ENCODE measurements at places on chromosomes 2 and 18. TPM values are rescaled to one million over a fixed set of nuclear protein-coding genes. Genes with fewer than 3 reads are reported as not detected.

DNA sequence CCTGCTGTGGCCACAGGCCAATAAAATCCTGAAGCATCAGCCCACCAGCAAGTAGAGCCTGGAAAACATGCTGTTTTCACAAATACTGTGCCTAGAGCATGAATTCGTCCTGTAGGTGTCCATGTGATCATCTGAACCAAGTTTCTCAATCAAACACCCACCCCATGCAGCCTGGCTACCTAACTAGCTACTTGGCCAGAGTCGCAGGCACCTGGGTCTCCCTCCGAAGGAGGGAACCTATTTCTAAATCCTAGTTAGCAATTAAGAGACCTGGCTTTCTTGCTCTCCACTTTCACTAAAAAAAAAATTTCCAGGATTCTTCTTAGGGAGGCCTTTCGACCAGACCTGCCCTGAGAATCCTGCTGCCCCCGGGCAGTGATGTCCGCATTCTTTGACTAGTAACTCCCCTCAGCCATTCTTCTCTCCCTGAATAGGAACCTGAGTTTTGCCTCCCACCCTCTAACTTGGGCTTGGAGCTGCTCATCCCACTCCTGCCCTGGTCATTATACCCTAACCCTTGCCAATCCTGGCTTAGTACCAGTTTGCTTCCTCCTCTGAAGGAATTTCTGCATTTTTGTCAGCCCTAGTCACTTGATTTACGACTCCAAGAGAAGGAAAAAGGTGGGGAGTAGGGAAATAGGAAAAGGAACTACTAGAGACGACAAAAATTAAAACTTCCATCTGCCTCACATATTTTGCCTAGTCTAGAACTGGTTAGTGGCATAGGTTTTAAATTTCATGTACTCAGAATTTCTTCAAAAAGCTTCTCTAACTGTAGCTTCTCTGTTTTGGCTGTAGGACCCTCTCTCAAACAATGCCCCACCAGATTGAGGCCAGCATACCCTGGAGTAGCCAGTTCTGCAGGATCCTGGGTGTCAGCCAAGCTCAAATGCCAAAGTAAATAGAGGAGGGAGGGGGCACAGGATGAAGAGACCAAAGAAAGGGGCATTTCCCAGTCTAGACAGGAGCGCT is 25.4 kb upstream of the TANK start:
- no peak for DNase-seq
- H3K27ac ChIP-seq = no peak overlapping the region
- H3K27me3 ChIP-seq = no peaks in the 10 kb centered on the region
- no peak overlapping the region for H3K4me3 ChIP-seq
- no peaks in the 10 kb centered on the region for H3K36me3 ChIP-seq
- peaks cover 48% of the 10 kb centered on the region for H3K4me1 ChIP-seq

Gene TP53I3
- total RNA-seq = 11.3 TPM

Gene DSC2
- total RNA-seq = 2.1 TPM

Gene CPLX4
- not detected for total RNA-seq

DNA sequence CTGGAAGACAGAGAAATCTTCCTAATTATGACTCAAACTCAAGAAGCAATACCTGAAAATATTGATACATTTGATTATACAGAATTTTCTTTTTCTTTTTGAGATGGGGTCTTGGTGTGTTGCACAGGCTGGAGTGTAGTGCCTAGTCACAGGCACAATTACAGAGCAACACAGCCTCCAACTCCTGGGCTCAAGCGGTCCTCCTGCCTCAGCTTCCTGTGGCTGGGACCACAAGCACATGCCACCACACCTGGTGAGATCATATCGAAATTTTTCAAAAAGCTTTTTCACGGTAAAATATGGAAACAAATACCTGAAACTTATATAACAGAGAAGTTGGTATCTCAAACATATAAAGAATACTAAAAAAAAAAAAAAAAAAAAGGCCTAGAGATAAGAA is 27.9 kb downstream of the TGFBRAP1 start:
- no peaks in the 10 kb centered on the region for H3K27me3 ChIP-seq
- peaks cover 24% of the 10 kb centered on the region for H3K36me3 ChIP-seq
- no peak overlapping the region for H3K4me3 ChIP-seq
- H3K27ac ChIP-seq = no peak overlapping the region
- DNase-seq = no peak

DNA sequence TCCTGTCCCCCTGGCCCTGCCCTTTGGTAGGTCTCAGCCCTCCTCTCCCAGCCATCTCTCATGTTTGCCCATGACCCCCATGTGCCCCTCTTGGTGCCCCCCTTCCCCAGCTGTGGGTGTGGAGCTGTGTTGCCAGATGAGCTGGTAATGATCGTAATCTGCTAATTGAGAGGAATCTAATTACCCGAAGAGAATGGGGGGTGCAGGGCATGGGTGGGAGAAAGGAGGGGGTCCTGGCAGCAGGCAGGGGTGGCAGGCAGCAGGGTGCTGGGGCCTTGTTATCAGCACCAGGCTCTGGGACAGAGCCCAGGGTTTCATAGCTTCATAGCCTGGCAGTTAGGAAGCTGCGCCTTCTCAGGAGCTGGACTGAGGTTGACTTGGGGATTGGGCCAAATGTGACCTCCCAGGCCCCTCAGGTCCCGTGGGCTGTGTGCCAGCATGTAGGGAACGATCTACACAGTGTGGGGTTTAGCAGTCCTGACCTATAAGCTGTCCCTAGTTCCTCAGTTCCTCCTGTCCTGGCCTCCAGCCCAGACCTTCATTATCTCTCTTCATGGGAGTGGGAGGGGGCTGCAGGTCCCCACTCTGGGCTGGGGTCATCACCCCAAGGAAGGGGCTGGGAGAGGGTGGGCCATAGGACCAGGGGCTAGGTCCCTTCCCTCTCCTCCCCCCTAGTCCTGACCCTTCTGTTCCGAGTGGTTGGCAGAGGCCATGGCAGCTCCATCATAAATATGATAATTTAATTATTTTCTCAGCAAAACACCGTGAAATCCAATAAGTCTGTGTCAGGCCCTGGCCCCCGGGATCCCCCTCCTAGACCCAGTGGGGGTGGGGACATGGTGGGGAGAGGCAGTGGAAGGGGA is 6.5 kb upstream of the ASIC4 start:
- H3K4me3 ChIP-seq = no peak overlapping the region
- H3K36me3 ChIP-seq = peaks cover 20% of the 10 kb centered on the region
- H3K27me3 ChIP-seq = no peaks in the 10 kb centered on the region
- DNase-seq = no peak
- peaks cover 26% of the 10 kb centered on the region for H3K4me1 ChIP-seq

GRCh38 chr18:24734058-24734457 is 273.6 kb downstream of the HRH4 start:
- no peaks in the 10 kb centered on the region for H3K4me1 ChIP-seq
- H3K36me3 ChIP-seq = no peaks in the 10 kb centered on the region
- no peaks in the 10 kb centered on the region for H3K27me3 ChIP-seq
- no peak overlapping the region for H3K4me3 ChIP-seq
- no peak overlapping the region for H3K27ac ChIP-seq

DNA sequence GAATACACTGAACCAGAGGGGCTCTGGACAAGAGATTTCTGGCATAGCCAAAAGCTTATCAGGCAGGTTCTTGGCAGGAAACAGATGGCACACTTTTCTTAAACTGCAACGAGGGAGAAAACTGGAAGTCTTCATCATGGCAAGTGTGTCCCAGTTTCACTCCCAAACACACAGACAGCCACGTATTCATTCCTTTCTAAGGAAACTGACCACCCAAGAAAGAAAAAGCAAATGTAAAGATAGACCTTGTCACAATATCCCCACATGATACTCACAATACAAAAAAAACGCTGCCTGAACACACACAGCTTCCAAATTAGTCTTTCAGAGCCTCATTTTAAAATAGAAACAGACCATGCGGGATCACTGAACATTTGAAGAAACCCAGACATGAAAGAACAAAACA is 40.6 kb upstream of the RTTN start:
- H3K27ac ChIP-seq = no peak overlapping the region
- H3K27me3 ChIP-seq = no peaks in the 10 kb centered on the region
- DNase-seq = no peak
- H3K4me3 ChIP-seq = no peak overlapping the region

Data from esophagus muscularis mucosa (tissue), 4 donors.